ENCODE measurements at places on chromosomes 3 and 15. TPM values are rescaled to one million over a fixed set of nuclear protein-coding genes. Genes with fewer than 3 reads are reported as not detected.

DNA sequence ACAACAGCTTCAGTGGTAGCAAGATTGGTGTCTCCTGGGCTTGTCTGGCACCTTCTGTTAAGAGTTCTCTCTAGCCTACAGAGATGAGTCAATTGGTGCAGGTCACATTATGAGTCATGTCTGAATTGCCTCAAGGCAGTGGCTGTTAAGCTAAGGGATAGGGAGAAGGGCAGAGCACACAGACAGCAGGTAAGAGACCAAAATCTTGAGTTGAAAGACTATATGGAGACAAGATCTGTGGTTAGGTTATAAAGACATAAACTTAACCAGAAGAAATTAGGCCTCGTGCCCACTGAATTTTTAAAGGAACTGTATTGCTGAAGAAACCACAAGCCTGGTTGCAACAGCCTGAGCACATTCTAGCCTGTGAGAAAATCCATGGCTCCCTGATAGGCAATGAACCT, 19.2 kb upstream of the KPNA1 start:
- no peak overlapping the region for H3K4me3 ChIP-seq
- H3K4me1 ChIP-seq: no peaks in the 10 kb centered on the region
- H3K27ac ChIP-seq: no peak overlapping the region
- no peaks in the 10 kb centered on the region for H3K36me3 ChIP-seq

- no peak overlapping the region for H3K4me3 ChIP-seq
- H3K4me1 ChIP-seq: peaks cover 9% of the 10 kb centered on the region
- H3K36me3 ChIP-seq: no peaks in the 10 kb centered on the region
- H3K27me3 ChIP-seq: no peaks in the 10 kb centered on the region
- DNase-seq: no peak
Observed at GRCh38 chr3:74623261-74623836, 8.9 kb upstream of the CNTN3 start.

DNA sequence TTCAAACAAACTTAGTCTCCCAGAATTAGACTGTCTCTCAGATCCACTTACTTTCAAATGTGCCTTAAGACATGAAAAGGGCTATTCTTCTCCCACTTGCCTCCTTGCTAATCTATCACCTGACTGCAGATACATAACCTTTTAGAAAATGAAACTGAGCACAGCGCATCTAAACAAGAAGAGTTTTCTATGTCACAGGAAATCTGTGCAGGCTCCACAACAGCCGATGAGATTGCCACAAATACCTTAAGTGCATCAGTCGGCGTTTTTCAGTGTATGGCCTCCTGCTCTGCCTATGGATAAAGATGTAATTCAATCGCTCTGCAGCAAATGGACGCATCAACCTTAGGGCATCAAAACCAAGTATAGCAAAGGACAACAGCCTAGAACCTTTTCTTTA, 544.2 kb downstream of the FOXP1 start:
- no peaks in the 10 kb centered on the region for H3K27me3 ChIP-seq
- DNase-seq: no peak
- no peak overlapping the region for H3K27ac ChIP-seq
- peaks cover 3% of the 10 kb centered on the region for H3K4me1 ChIP-seq
- H3K36me3 ChIP-seq: peaks cover 10% of the 10 kb centered on the region
- no peak overlapping the region for H3K4me3 ChIP-seq

DNA sequence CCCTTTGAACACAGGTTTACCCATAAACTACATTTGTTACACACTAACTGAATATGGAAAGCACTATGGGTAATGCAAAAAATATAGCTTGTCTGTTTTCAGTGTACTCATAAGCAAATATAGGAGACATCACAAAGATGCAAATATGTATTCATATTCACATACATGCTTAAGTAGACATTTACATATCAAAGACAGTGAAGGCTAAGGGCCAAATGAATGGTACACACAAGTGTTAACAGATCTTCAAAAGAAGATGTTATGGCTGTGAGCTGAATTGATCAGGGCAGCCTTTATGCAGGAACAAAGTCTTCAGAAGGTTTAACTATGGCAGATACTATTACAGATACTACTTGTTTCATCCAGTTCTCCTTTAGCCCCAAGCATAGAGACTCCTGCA, 384.1 kb downstream of the FHIT start:
- no peaks in the 10 kb centered on the region for H3K27me3 ChIP-seq
- H3K4me1 ChIP-seq: peaks cover 8% of the 10 kb centered on the region
- no peak overlapping the region for H3K4me3 ChIP-seq

DNA sequence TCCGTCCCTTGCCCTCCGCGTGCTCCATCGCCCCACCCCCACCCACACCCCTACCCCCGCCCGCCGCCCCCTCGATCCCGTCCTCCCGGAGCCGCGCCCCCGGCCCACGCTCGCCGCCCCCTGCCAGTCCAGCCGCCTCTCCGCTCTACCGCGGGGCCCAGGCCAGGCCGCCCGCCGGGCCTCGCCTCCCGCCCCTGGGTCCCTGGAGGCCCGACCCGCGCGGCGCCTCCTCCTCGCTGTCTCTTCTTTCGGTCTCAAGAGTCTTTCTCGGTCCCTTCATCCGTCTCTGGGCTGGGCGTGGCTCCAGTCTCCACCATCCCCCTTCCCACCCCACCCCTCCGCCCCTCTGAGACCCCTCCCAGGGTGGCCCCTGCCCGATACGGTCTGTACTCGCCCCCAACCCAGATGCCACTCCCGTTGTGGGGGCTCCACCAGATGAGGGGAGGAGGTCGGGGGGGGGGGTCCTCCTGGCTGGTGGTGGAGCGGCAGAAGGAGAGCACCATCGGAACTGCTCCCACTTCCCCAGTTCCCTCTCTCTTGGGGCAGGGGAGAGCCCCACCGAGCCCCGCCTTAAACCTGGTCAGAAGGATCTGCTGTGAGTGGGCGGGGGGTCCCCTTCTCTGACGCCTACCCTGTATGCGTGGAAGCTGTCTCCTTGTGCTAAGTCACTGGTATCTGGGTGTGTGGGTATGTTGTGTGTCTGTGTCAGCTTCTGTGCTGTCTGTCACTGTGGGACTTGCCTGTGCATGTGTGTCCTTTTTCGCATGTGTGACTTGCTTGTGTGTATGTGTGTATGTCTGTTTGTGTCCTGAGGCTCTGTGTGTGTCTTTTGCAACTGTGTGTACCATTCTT, 1.0 kb downstream of the PRKCD start:
- H3K4me1 ChIP-seq: peaks cover 22% of the 10 kb centered on the region
- DNase-seq: peak; percentile 23
- peaks cover 40% of the 10 kb centered on the region for H3K27me3 ChIP-seq
- H3K4me3 ChIP-seq: peak overlapping the region; percentile 80
- no peaks in the 10 kb centered on the region for H3K36me3 ChIP-seq

- H3K4me1 ChIP-seq: peaks cover 35% of the 10 kb centered on the region
- peak overlapping the region; percentile 97 for H3K27ac ChIP-seq
- no peaks in the 10 kb centered on the region for H3K27me3 ChIP-seq
- no peak for DNase-seq
Observed at GRCh38 chr3:32571192-32571485, 481 bp upstream of the DYNC1LI1 start.

GRCh38 chr15:47720555-47720954, 3.2 kb downstream of the SEMA6D start:
- peaks cover 46% of the 10 kb centered on the region for H3K4me1 ChIP-seq
- no peak overlapping the region for H3K27ac ChIP-seq
- DNase-seq: no peak
- H3K36me3 ChIP-seq: no peaks in the 10 kb centered on the region
- H3K4me3 ChIP-seq: peak overlapping the region; percentile 82

- H3K4me3 ChIP-seq: no peak overlapping the region
- H3K4me1 ChIP-seq: peaks cover 39% of the 10 kb centered on the region
- no peak overlapping the region for H3K27ac ChIP-seq
- no peak for DNase-seq
- H3K36me3 ChIP-seq: no peaks in the 10 kb centered on the region
Observed at GRCh38 chr15:67130673-67131601, 65.5 kb downstream of the SMAD3 start.

DNA sequence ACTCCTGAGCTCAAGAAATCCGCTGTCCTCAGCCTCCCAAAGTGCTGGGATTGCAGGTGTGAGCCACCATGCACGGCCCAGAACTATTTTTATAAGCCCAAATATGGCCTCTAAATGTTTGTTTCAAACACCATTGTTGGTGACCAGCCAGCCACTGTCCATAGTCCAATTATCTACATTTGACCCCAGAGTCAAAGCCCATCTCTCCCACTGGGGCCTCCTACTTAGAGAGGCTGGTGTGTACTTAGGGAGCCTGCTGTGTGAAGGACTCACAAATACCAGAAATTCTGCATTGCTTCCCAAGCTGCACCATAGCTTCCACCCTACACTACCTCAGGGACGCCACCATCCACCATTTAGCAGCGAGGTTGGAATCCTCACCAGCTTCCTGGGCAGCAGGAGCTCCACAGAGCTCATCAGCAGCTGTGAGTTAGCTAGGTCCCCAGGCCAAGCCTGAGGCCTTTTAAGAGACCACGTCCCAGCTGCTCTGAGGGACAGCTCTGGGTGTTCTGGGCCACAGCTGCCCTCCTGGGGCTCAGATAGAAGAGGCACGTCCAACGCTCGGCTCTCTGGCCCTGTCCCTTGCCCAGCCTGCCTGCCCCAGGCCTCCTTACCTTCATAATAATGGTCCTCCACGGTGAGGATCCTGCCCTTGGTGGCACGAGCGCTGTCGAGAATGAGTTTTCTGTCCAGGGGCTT, 29.5 kb downstream of the TKT start:
- H3K4me1 ChIP-seq: peaks cover 21% of the 10 kb centered on the region
- H3K27me3 ChIP-seq: peaks cover 3% of the 10 kb centered on the region
- no peak for DNase-seq
- H3K4me3 ChIP-seq: no peak overlapping the region
- H3K36me3 ChIP-seq: peaks cover 14% of the 10 kb centered on the region
- H3K27ac ChIP-seq: no peak overlapping the region

DNA sequence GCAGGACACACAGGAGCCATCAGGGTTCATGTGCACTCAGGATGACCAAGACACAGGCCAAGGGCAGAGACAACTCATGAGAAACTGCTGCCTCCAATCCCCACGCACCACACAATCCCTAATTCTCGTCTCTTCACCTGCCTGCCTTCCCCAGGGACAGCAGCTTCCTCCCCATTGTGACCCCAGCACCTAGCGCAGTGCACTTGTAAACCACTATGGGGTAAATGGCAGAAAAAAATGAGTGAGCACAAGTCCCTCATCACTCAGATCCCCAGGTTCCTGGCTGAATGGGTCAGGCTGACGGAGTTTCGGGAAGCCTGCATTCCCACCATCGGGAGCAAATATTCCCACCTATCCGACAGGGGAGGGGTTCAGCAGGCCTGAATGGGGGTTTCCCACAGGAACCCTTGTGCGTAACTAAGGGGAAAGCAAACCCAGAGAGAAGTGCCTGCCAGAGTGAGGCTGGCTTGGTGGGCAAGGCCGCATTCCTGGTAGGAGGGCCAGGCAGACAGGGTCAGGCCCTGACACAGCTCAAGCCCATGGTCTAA, 18.8 kb downstream of the PLXNB1 start:
- H3K4me3 ChIP-seq: no peak overlapping the region

- no peaks in the 10 kb centered on the region for H3K4me1 ChIP-seq
- no peaks in the 10 kb centered on the region for H3K27me3 ChIP-seq
- H3K36me3 ChIP-seq: no peaks in the 10 kb centered on the region
Observed at GRCh38 chr15:71151081-71151480, 35.8 kb downstream of the THSD4 start.

DNA sequence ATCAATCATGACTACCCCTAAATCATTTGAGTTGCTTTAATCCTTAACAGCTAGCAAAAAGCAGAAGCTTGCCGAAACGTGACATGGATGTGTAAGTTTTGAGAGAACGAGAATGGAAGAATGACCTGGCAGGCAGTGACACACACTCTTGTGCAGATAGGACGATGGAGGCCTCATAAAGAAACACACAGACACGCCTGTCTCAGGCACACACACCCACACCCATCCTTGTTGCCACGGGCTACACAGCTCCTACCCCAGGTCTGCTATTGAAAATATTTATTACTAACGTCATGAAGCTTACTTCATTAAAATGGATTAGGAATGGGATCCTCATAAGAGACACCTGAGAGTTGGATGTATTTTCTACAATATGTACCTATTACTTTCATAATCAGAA, 8.5 kb downstream of the MYO5C start:
- peaks cover 21% of the 10 kb centered on the region for H3K4me1 ChIP-seq
- no peak overlapping the region for H3K4me3 ChIP-seq
- peaks cover 4% of the 10 kb centered on the region for H3K36me3 ChIP-seq
- no peak for DNase-seq

- peaks cover 3% of the 10 kb centered on the region for H3K27me3 ChIP-seq
- no peak overlapping the region for H3K4me3 ChIP-seq
- H3K27ac ChIP-seq: no peak overlapping the region
- no peak for DNase-seq
- H3K4me1 ChIP-seq: peaks cover 3% of the 10 kb centered on the region
- H3K36me3 ChIP-seq: no peaks in the 10 kb centered on the region
Observed at GRCh38 chr15:91787198-91787597, 66.3 kb upstream of the SLCO3A1 start.

DNA sequence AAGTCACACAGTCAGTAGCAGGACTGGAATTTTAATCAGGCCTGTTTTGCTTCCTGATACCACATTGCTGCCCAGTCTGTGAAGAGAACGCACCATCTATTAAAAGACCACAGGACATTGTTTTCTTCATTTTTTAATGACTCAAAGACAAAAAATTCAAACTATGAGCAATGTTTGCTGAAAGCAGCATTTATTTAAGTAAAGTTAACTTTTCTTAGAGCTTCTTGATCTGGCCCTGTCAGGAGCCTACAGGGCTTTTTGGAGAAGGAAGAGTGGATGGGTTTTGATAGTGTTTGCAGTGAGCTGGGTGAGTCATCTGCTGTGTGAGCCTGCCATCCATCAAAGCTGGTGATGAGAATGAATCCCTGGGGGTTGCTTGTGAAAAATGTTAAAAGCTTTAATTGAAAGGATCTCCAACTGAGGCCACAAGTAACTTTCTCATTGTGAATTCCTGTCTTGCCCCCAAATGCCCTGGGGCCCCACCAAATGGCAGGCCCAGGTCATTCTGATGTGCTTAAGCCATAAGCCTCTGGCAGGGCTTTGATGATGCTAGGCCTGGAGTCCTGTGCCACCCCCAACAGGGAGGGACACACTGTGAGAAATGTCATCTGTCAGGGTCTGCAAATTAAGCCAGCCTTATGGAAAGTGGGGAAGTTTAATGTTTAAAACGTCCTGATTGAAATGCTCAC, 136.2 kb upstream of the PFN2 start:
- DNase-seq: no peak
- H3K27me3 ChIP-seq: no peaks in the 10 kb centered on the region
- peaks cover 32% of the 10 kb centered on the region for H3K4me1 ChIP-seq
- no peaks in the 10 kb centered on the region for H3K36me3 ChIP-seq
- H3K27ac ChIP-seq: peak overlapping the region; percentile 38

CHDH gene
- 3.0 TPM for total RNA-seq

ZPLD1 gene
- total RNA-seq: not detected

PIAS1 gene
- 41.3 TPM for total RNA-seq

UBAP1L gene
- total RNA-seq: 4.5 TPM

ARPIN gene
- 26.0 TPM for total RNA-seq

RSRC1 gene
- total RNA-seq: 40.6 TPM

ACOX2 gene
- 1.0 TPM for total RNA-seq

AGBL1 gene
- 0.05 TPM for total RNA-seq

CD96 gene
- total RNA-seq: not detected

AADAC gene
- total RNA-seq: not detected

P2RY1 gene
- 8.6 TPM for total RNA-seq

ISL2 gene
- total RNA-seq: not detected
